D721Med (cell line): ENCODE measurements at places on chromosomes 3 and 15.

DNA sequence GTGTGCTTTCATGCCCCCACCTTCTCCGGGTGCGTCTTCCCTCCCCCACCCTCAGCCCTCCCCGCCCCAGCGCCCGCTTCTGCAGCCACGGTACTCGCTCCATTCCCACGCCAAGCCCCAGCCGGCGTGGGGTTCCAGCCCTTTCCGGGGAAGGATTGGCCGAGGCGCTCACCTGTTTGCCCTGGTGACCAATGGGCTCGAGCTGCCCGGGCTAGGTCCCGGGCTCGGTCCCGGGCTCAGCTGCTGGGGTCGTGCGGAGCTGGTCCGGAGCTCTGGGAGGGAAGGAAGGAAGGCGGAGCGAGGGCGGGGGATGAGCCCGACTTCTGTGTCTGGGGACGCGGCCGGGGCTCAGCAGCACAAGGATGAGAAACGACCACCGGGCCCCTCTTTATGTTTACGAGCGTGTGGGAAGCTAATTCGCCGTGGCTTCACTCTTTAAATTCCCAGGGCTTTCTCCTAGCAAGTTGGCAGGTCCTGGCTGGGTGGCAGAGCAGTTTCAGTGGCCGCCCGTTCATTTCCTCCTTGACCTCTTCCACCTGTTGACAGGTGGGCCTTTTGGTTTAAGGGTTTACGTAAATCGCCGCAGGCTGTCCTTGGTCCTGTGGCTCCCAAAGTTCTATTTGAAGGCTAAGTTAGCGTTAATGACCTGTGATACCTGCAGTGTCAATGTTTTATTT is at the start of gene IGSF10:
TSS of gene IGSF10 (minus strand) at position 288 of the 677 bp plus-strand sequence. CDS start 2,352 bp downstream, outside the sequence.
- DNase-seq, result no peak

- no peak for DNase-seq
These were observed 192.9 kb downstream of the OXSM start for GRCh38 chr3:25982756-25983155.

- DNase-seq, result no peak
These were observed 138.8 kb downstream of the BBX start for GRCh38 chr3:107661447-107662123.

DNA sequence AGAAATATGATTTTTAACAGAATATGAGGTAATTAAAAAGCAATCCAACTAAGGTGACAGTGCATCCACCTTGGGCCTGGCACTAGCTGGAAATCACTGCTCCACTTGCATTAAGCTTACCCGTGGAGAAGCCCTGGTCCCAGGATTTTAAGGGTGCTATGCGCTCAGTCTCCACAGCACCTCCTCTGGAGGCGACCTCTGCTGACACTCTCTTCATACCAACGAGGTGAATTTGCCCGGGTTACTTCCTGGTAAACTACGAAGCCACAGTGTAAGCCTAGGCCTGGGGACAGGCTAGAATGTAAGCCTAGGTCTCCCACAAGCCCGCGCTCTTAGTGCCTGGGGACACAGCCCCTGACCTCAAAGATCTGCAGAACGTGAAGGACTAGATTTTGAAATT is 793 bp downstream of the APOD start:
- no peak for DNase-seq

DNA sequence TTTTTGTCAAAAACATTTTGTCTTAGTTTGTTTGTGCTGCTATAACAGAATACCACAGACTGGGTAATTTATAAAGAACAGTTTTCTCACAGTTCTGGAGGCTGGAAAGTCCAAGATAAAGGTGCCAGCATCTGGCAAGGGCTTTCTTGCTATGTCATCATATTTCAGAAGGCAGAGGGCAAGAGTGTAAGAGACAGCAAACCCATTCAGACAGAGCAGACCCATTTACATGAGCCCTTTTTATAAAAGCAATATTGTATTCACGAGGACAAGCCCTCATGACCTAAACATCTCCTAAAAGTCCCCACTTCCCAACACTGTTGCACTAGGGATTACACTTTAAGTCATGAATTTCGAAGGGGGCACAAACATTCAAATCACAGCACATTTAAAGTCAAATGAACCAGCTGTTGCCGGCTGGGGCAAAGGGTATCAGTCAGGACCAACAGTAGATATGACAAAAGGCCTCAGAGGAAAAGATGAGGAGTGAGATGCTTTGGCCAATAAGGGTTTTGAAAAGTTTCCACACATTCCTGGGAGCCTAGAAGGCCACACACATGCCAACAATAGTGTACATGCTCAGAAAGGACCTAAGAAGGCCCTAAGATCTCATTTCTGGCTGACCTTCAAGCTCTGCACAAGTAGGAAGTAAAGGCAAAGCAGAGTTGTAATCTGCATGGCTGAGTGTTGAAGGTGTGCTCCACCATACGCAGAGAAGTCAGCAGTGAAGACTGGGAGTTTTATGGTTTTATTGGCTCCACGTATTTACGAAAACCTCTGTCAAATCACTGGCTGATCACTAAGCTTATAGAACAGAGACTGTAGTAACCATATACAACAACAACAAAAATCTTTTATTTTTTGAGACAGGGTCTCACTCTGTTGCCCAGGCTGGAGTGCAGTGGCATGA is 37.9 kb downstream of the UQCC5 start:
- DNase-seq, result no peak

DNA sequence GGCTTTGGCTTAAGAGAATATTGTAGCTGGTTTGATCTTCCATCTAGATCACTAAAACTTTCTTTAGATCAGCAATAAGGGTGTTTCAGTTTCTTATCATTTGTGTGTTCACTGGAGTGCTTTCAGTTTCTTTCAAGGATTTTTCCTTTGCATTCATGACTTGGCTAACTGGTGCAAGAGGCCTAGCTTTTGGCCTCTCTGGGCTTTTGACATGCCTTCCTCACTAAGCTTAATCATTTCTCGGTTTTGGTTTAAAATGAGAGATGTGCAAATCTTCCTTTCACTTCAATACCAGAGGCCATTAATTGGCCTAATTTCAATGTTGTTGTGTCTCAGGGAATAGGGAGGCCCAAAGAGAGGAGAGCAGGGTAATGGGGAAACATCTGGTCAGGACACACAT is 30.3 kb upstream of the CCNB2 start:
- DNase-seq, result no peak

DNA sequence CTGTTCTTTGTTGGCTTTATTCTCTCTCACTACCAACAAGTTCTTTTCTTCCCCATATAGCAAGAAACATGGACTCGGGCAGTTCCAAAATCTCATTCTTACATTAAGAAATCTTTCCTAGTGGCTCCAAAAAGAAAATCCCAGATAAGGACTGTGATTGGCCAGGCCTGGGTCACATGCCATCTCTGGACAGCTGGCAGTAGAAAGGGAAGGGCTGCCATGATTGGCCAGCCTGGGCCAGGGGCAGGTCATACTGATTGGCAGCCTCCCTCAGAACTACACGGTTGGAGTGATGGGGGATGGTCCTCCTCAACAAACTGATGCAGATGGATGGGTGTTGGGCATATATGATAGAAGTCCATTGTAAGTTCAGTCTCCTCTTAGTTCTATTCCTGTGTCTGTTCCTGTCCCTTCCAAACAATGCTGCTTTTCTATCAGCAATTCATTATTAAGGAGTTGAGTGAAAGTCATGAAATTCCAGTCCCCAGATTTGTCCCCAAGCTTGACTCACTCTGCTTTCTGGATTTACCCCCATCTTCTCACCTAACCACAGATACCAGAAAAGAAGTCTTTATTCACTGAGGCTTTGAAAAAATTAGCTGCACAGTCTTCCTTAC is 175.5 kb downstream of the ATG7 start:
- no peak for DNase-seq

DNA sequence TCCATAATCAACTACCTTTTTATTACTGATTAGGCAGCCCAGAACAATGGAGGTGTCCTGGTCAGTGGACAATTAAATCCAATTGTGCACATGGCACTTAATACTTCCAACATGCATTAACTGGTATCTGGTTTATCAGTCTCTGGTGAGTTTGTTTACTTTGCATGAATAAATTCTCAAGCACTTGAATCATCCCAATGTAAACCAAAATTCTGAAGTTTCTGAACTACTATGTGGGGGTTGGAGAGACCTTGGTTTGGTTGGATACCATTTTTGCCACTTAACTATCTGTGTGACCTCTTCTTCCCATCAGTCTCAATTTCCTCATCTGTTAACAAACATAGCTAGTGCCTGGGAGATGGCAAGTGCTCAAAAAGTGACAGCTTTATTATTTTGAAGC is 70.5 kb upstream of the MAP4 start:
- no peak for DNase-seq

DNA sequence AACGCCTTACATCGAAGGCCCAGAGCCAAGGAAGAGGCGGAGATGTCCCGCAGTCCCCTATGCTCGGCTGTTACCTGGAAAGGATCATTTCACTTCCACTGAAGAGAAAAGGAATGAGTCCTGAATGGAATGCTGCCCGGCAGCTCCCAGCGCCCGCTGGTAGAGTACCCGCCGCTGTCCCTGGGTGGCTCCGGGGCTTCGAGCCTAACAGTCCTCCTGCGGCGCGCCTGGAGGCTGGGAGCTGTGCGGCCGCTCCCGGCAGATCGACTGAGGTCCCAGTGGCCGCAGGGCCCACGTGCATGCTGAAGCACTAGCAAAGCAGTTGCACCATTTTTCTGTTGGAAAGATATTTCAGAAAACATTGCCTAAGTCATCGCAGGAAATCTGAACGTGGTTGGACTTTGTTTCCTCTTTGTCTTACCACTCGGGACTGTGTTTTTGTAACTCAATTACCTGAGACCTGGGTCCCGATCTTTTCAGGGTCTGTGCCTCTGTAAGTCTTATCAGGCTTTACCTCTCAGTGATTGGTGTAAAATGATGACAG is 984 bp downstream of the RNU6-1 start:
- no peak for DNase-seq
